Astrocyte (in vitro differentiated cells and primary cell): ENCODE measurements at places on chromosomes 6 and 20. TPM values are rescaled to one million over a fixed set of nuclear protein-coding genes. Genes with fewer than 3 reads are reported as not detected.

CCDC170 gene
- 0.10 and 0.14 TPM in 2 replicates for total RNA-seq

GABRR1 gene
- total RNA-seq, result not detected in 2 replicates

OR2B6 gene
- total RNA-seq, result not detected in 2 replicates

MKKS gene
- 13.4 and 14.2 TPM in 2 replicates for total RNA-seq

ZNF391 gene
- total RNA-seq, result 6.0 and 7.2 TPM in 2 replicates

GLP1R gene
- total RNA-seq, result not detected in 2 replicates

SCRT2 gene
- not detected in 2 replicates for total RNA-seq

PLG gene
- total RNA-seq, result 0.16 TPM in 1 of 2 replicates, not detected in the other

PTK6 gene
- 0.18 TPM in 1 of 2 replicates, not detected in the other for total RNA-seq

RIMS1 gene
- total RNA-seq, result 1.8 and 2.2 TPM in 2 replicates

NKAIN2 gene
- total RNA-seq, result 0.07 TPM in 1 of 2 replicates, not detected in the other

PRSS35 gene
- 3.7 and 3.9 TPM in 2 replicates for total RNA-seq
